ENCODE measurements at places on chromosomes 3 and 15.

DNA sequence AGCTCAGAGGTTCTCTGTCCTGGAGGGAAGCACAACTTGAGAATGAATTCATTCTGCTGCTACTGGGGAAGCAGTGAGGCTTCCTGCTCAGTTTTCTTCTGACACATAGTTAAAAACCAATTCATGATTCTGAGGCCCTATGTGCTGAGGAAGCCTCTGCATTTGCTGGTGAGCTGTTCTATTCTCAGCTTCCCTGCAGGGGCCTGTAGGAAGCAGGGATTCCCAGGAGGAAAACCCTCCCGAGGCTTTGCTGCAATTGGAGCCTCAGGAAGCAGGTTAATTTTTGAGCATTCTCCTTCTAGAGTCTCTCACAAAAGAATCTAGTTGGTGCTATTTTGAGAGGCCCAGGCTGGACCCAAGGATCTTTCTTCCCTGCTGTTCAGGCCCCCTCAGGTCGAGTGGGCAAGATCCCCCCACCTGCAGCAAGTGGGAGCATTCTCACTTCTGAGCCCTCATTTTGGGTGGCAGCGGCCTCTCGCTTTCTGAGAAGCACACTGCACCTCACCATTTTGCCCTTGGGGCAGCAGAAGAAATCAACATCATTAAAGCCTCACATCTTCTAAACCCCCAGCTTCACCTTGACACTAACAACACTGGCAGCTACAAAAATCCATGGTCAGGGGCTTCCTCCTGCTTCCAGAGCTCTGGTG, 197.5 kb upstream of the TSC22D2 start:
- no peak for DNase-seq

DNA sequence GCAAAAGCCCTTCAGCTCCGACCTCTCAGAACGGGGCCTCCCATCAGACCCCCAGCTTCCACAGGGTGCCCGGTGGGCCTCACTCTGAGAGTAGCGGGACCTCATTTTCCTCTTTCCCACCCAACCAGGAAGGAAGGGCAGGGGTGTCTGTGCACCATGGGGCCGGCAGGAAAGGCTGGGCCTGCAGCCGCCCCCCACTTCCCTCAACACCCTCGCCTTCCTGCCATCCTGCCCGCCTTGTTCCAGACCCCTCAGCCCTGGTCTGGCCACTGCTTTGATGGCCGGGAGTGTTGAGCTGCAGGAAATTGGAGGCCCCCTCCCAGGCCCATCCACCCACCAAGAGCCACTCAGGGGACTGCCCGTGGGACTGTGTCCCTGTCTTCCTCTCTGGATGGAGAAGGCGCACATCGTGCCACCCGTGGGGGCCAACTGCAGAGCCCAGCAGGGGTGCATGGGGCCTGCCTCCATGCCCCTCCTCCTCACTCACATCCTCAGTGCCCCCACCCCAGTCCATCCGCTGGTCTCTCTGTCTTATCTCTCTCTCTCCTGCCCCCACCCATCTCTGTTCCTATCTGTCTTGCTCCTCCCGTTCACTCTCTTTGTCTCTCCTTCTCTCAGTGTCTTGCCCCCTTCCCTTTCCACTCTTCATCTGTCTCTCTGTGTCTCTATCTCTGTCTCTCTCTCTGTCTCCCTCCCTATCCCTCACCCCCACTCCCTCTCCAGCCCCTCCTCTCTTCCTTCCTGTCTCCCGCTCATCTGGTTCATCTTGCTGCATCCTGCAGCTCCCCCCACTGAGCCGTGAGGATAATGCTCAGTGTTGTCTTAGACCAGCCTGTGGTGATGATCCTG, 1.8 kb upstream of the PLXND1 start:
- DNase-seq, result peak; percentile 40

DNA sequence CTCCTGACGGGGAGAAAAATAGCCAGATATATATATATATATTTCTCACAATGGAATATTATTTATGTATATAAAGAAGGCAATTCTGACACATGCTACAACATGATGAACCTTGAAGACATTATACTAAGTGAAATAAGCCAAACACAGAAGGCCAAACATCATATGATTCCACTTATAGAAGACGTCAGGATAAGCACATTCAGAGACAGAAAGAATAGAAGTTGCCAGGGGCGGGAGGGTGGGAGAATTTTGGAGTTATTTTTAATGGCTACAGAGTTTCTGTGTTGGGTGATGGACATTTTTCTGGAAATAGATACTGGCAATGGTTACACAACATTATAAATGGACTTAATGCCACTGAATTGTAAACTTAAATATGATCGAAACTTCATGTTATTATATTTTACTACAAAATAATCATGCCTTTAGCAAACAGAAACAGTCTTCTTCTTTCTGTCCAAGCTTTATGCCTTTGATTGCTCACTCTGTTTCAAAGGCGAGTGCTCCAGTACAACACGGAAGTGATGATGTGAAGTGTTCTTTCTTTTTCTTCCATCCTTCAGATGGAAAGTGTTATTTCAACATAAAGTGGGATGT, 514.0 kb downstream of the OCA2 start:
- DNase-seq, result no peak

DNA sequence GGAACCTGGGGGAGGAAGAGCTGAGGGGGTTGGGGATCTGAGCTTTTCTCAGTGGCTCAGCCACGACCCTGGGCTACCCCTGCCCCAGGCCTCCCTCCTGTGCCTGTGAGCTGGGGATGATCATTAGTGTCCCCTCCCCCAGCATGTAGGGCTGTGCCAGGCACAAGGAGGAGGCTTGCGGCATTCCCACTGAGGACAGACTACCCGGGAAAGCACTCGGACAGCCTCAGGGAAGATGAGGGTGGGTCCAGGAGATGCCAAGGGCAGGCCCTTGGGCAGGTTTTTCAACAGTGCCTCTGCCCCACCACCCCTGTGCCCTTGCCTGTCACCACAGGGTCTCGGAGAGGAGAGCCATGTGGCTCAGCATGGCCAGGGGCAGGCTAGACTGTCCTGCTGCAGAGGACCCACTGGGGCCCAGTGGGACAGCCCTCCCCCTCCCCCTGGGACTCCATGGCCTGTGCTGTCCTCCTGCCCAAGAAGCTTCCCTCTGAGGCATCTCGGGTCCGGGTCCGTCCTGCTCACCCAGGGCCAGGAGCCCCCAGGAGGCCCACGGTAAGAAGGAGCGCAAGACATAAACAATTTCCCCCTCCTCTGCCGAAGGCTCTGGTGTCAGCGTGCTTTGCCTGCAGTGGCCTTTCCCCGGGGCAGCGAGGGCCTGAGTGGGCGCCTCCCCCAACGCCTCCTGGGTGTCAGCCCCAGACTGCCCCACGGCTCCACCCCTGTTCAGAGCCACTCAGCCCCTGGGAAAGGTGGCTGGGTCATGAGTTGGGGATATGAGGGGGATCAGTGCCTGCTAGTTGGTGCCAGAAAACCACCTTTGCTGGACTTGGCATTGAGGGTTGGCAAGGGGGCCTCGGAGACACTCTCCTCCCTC, 192.5 kb downstream of the GOLGA6L6 start:
- DNase-seq, result no peak

DNA sequence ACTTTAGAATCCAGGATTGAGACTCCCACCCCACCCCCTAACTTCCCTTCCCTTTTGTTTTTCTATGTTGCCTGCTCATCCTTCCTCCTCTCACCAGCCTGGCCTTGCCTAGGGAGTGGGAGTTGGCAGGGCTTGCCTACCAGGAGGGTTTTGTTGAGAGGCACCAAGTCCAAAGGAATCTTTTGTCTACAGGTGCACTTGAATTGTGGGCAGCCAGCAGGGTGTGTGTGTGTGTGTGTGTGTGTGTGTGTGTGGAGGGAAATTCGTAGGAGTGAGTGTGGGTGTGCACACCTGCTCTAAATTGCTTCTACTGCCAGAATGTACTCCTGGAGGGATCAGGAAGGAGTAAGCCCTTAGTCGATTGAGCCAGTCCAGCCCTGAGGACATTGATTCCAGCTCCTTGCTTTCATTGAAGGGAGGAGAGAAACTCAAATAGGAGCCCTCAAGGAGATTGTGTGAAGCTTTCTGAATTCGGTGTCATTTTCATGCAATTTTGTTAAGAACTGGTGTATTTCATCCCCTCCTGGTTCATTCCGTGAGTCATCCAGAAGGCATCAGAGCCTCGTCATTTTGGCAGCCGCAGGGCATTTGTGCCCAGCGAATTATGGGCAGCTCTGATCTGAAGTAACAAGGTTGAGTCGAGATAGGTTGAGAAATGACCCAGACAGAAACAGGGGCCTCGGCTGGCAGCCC, 112.1 kb downstream of the SLCO3A1 start:
- peak; percentile 92 for DNase-seq

DNA sequence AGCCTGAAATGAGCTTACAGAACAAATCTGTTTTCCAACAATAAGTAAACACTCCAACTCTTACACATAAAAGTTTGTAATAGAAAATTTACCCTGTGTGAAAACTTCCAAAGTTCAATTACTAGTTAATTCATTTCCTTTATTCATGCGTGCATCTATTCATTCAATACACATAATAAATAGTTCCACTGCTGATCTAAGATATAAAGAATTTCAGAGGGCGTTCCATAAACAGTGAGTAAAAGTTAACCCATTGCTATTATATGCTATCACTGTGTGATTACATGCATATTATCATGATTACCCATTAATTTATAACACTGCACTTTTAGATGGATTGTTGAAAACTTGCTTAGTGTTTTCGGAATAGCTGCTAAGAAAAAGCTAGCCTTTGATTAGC, 36.2 kb upstream of the CFAP20DC start:
- peak; percentile 16 for DNase-seq

- DNase-seq, result peak; percentile 96
Measured at GRCh38 chr15:60397772-60398445, at the start of gene ANXA2. TSS of gene ANXA2 (minus strand) at chr15:60397986. CDS start at chr15:60386075, 11,911 bp downstream.

DNA sequence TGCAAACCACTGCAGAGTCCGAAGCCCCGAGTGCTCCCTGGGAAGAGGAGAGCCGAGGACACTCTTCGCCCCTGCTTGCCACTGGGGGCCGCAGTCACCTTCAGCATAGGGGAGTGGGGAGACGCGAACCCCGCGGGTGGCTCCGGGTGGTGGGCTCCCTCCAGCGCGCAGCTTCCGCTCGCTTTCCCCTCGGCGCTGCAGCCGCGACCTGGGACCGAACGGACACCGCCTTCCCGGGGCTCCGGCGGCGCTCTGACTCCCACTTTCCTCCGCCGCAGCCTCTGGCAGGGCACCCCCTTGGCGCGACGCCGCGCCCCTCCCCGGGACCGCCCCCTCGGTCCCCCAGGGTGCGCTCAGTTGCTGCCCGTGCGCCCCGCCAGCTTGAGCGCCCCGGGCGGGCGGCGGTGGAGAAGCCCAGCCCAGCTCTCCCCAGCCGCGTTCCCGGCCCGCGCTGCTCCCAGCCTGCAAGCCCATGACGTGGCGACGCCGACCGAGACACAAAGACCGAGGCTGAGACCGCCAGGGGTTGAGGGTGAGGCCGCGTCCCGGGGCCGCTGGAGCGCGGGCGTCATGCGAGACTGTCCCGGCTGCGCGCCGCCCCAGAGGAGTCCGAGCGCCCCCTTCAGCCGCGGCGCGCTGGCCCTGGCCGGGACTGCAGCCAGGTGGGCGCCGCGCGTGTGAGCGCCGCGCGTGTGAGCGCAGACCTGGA, at the start of gene MINAR1:
TSS of gene MINAR1 (plus strand) at position 701 of the 709 bp plus-strand sequence. CDS start 23,812 bp downstream, outside the sequence.
- peak; percentile 79 for DNase-seq

GRCh38 chr15:100339999-100340398, 1.8 kb downstream of the ADAMTS17 start:
- DNase-seq, result no peak

GRCh38 chr3:95343228-95343627, 1280.4 kb downstream of the NSUN3 start:
- no peak for DNase-seq

DNA sequence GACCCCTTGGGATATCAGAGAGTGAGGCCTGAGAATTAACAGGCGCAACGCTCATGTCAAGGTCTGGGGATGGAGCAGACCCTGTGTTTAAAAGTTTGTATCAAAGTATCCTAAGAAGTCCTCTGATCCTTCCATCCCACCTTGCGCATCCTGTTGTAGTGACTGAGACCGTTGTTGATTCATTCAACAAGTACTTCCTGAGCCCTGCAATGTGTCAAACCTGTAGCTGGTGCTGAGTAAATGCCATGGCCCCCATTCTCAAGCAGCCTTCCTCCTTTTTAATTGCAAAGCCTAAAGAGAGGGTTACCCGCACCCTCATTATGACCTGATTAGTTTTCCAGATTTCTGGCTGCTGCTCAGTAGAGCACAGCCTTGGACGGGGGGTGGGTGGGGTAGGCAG, 46.4 kb downstream of the RPLP1 start:
- no peak for DNase-seq

- no peak for DNase-seq
Measured at GRCh38 chr15:64110950-64111678, 15.3 kb downstream of the SNX1 start.

- DNase-seq, result no peak
Measured at GRCh38 chr3:84209474-84209873, 749.3 kb upstream of the CADM2 start.

DNA sequence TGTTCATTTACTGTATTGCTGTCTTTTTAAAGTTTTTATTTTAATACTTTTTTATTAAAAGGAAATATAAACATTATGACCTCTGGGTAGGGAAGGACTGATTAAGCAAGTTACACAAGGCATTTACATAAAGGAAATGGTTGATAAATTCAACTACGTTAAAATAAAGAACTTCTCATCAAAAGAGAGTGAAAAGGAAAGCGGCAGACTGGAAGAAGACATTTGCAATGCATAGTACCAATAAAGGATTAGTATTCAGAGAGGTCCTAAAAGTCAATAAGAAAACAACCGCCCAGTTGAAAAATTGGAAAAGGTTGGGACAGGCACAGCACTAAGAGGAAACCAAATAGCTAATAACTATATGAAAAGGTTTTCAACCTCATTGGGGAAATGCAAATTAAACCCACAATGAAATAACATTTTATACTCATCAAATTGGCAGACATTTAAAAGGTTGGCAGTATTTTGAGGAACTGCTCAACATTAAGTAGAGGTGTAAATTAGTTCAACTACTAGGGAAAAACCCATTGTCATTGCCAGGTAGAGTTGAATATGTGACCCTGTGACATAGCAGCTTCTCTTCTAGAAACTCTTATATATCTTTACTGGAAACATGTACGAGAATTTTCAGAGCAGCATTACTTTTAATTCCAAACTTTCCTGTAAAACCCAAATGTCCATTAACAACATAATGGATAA, 9.5 kb downstream of the PDE8A start:
- DNase-seq, result no peak

- peak; percentile 29 for DNase-seq
Measured at GRCh38 chr3:60366486-60366885, 884.8 kb downstream of the FHIT start.

Data from astrocyte of the hippocampus (primary cell).